Mucosa of descending colon (tissue), 3 donors: ENCODE measurements at places on chromosomes 4 and X. TPM values are rescaled to one million over a fixed set of nuclear protein-coding genes. Genes with fewer than 3 reads are reported as not detected.
A peak's percentile ranks its signal among the peaks of the same experiment; 100 is the strongest.

- DNase-seq, result peak; percentile 78
These were observed 1.5 kb downstream of the ELF4 start for GRCh38 chrX:130108647-130109428.

DNA sequence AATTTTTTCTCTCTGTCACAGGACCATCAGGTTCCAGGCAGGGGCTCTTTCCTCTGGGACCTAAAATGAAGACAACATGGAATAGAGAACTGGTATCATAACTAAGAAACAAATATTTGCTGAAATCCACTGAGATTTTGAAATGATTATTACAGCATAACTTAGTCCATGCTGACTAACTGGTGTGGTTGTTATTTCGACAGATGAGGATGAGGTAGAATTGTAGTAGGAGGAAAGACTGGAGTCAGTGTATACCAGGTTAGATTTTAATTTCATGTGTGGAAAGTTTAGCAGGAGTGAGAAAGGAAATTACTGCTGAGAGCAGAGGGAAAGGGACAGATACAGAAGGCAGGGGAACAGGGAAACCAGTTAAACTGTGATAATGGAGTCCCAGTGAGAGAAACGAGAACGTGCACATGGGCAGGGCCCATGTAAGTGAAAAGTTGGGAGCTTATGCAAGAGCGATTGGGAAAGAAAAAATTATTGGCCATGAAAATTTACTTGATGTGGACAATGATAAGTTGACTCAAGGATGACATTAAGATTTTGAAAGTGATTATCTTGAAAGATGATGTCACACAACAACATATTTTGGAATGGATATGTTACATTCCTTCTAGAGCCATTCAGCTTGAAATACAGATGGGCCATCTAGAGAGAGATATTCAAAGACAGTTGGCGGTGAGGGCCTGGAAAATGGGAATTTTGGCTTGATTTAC is 98.7 kb upstream of the DDIT4L start:
- no peak for DNase-seq

Gene NONO
- total RNA-seq, result 166 TPM

Gene CFAP47
- not detected for total RNA-seq

GRCh38 chrX:107272431-107272921 is 66.1 kb downstream of the DNAAF6 start:
- DNase-seq, result peak; percentile 22

- no peak for DNase-seq
These were observed 673.0 kb upstream of the GRID2 start for GRCh38 chr4:91630764-91631163.

DNA sequence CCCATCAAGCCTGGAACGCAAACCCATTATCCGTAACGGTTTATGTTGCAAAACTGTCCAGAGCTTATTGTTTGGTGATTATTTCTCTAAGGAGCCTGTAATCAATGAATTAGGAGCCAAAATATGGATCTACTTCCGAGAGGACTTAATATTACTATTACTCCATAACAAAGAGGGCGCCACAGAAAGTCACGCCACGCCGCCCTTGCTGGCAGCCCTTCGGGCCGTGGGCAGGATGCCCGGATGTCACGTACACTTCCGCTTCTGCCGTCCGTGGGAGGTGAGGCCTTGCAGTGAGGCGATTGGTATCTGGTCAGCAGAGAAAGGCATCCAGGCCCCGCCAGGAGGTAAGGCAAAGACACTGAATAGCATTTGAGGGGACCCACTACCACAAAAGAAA is at the start of gene MAGEB10:
TSS of gene MAGEB10 (plus strand) at position 301 of the 400 bp plus-strand sequence. CDS start 13,317 bp downstream, outside the sequence.
- DNase-seq, result no peak

DNA sequence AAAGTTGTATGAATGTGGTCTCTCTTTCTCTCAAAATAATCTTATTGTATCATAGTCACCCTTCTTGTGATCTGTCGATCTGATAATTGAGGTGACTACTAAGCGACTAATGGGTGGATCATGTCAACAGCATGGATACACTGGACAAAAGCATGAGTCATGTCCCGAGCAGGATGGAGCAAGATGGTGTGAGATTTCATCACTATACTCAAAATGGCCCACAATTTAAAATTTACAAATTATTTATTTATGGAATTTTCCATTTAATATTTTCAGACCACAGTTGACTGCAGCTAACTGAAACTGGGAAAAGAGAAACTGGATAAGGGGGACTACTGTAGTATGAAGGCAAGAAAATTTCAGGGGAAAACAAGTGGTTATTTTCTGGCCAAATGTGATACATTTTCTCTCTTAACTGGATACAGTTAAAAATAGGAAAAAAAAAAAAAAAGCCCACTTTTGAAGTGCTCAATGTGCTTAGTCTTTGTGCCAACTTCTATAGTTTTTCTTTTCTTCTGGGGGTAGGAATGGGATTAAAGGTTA is 25.3 kb downstream of the FAM241A start:
- no peak for DNase-seq

GRCh38 chrX:47831788-47832187 is 4.9 kb upstream of the ZNF81 start:
- peak; percentile 60 for DNase-seq

- no peak for DNase-seq
These were observed 595.2 kb upstream of the LCORL start for GRCh38 chr4:18616720-18617119.

GRCh38 chrX:131617182-131617581 is 73.3 kb downstream of the OR13H1 start:
- no peak for DNase-seq

Gene TMSB15B
- 4.4 TPM for total RNA-seq

- no peak for DNase-seq
These were observed 31.6 kb upstream of the PPARGC1A start for GRCh38 chr4:23921447-23921845.

GRCh38 chrX:118971552-118971951 is 2.9 kb upstream of the LONRF3 start:
- DNase-seq, result no peak

GRCh38 chr4:182105416-182105815 is 137.8 kb upstream of the TENM3 start:
- no peak for DNase-seq

GRCh38 chrX:150155436-150156035 is 207.6 kb upstream of the MAMLD1 start:
- peak; percentile 60 for DNase-seq

- peak; percentile 50 for DNase-seq
These were observed 41.6 kb upstream of the UGDH start for GRCh38 chr4:39568805-39569204.

- DNase-seq, result no peak
These were observed 3.7 kb upstream of the MAEA start for GRCh38 chr4:1285790-1286553.

Gene MAD2L1
- total RNA-seq, result 2.9 TPM

DNA sequence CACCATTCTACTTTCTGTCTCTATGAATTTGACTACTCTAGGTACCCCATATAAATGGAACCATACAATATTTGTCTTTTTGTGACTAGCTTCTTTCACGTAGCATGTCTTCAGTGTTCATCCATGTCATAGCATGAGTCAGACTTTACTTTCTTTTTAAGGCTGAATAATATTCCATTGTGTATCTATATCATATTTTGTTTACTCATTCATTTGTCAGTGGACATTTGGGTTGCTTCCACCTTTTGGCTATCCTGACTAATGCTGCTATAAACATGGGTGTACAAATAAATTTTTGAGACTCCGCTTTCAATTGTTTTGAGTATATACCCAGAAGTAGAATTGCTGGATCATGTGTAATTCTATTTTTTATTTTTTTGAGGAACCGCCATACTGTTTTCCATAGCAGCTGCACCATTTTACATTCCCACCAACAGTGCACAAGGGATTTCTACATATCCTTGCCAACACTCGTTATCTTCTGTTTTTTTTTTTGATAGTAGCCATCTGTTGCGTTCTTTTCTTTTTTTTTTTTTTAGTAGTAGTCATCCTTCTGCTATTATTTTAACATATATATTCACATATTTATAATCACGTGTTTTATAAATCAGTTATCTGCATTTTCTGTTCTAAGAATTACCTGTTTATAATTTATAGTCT is 158.0 kb upstream of the MED14 start:
- DNase-seq, result no peak

Gene CSAG1
- not detected for total RNA-seq

GRCh38 chr4:186345184-186345583 is 79.2 kb downstream of the F11 start:
- no peak for DNase-seq

Gene UGT2B15
- 203 TPM for total RNA-seq

Gene SLIT2
- total RNA-seq, result 4.2 TPM

Gene PPP2R2C
- total RNA-seq, result 2.9 TPM

DNA sequence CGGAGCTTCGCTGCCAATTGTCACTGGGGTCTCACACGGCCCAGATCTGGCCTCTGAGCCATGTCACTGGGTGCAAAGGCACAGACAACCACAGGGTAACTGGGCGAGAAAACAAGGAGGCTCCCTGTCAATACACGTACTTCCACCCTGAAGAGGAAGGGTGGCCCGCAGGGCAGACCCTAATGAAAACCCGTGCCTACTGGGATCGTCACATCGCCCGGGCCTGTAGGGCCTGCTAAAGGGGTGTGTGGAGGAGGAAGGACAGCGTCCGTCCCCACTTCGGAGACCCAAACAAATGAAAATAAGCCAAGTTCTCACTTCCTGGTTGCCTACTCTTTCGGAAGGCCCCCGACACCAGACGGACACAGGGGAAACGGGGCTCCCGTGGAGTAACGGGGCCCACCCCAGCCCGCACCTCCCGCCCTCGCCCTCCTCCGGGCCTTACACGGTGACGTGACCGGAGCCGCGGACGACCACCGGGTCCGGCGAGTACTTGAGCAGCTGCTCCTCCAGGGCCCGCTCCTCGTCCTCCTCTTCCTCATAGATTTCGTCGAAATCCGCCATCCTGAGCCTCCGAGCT is 578 bp downstream of the CHIC2 start:
- DNase-seq, result peak; percentile 73

DNA sequence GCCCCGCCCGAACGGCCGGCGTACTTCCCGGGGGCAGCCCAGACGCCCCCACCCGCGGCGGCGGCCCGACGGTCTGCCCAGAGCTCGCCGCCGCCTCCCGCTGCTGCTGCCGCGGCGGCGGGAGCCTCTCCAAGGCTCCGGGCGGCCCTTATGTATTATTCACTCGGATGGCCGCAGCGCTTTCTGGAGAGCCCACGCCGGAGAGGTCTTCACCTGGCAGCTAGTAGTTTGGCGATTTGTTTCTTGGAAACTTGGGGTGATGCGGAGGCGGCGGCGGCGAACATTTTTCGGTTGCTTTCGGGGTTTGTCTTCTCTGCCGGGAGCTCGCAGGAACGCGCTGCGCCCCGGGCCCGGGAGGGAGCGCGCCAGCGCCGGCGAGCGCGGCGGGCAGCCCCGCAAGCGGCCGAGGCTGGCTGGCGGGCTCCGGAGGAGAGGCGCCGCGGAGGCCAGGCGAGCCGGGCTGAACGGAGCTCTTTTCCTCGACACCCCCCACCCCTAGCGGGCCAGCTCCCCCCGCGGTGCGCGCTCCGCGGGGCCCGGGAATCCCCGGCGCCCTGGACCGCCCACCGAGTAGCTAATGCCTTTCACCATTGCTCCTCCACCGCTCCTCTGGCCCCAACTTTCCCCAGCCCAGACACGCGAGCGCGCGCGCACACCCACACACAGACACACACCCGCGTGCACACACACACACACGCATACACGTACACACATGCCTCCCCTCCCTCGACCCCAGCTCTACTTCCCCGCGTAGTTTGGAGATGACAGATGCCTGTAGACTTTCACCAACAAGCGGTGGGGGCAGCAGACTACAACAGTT is 113.5 kb downstream of the DHX15 start:
- DNase-seq, result peak; percentile 53

DNA sequence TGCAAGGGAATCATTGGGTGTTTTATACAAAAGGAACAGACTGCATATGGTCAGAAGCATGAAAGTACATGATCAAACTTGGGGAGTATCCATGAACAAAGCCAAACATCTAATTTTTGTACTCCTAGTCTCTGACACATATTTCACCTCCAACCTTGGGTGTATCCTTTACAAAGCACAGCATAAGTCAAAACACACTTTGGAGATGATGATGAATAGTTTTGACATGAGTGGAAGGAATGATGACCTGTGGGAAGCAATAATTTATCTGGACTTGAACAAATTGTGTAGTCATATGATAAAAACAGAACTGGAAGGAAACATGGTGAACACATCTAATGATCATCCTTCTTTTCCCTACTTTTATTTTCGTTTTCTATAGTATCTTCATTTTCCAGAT is 108.7 kb upstream of the PLS3 start:
- DNase-seq, result no peak

DNA sequence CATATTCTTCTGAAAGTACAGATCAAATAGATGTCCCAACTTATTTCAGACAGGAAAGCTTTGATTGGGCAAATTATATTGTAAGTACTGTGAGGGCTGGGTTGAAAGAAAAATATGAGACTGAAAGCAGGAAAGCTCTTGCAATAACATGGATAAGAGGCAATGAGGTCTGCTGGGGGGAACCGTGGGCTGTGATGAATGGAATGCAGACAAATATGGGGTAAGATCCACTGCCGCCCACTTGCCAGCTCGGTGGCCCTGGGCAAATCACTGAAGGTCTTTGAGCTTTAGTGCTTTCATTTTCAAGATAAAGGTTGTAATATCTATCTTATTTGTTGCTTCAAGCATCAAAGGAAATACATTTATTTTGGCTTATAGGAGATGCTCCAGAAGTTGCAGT is 51.0 kb downstream of the AGA start:
- no peak for DNase-seq

Gene ARHGAP36
- 0.19 TPM for total RNA-seq

Gene RELL1
- 68.8 TPM for total RNA-seq

DNA sequence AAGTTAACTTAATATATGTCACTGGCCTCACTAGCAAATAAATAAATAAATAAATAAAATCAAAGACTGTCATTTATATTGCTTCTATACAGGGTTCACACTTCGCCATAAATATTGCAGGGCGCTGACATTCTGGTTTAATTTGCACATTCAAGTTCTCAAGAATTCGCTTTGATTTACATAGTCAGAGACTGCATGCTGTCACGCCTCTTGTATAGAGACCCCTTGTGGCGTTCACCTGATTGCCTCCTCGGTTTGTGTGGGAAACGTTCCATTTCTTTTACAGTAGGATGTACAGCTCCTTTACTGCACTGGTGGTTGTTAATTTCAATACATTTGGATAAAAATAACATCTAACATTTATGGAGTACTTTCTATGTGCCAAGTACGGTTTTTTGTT is 71.3 kb upstream of the ADGRG2 start:
- no peak for DNase-seq

DNA sequence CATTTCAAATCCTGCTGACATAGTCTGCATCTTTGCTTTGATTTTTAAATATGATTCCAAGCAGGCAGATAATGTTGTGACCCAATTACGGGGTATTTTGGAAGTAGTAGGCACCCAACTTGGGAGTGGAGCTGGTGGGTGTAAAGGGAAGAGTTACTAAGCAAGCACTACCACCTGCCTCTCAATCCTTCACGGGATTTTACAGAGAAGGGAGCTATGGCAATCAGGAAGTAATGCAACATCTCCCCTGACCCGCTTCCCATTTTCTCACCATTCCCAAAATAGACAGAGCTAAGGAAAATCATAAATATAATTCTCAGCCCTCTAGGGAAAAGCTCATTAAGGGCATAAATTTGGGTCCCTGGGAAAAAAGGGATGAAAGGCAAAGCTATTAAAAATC is 9.2 kb downstream of the APBB2 start:
- no peak for DNase-seq

Gene ATP11C
- 17.0 TPM for total RNA-seq

Gene SEC31A
- total RNA-seq, result 179 TPM
